Stimulated activated CD4-positive, alpha-beta T cell treated with anti-CD3 and anti-CD28 coated beads, TNF-alpha, amount 100 ng/mL, for 4 hours (primary cell): ENCODE measurements at places on chromosomes 16 and 17.

DNA sequence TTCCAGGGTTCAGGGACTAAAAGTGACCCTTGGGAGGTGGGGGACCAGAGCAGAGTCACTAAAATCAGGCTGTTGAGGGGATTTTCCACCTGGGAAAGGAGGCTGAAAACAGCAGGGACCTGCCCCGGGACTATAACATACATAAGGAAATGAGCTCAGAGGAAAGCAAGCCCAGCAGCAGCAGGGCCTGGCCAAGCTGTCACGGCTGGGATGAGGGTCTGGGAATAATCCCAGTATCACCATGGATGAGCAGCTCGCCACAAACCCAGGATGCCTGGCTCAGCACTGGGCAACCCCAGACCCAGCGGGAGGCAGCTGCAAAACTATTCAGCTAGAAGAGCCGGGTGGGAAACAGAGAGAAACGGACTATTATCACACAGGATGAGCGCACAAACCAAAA is 72.4 kb downstream of the RPH3AL start:
- DNase-seq, result no peak

GRCh38 chr17:58304750-58305486 is 23.7 kb downstream of the TSPOAP1 start:
- DNase-seq, result no peak

- no peak for DNase-seq
These were observed 494.9 kb upstream of the RBFOX1 start for GRCh38 chr16:6837722-6838121.

DNA sequence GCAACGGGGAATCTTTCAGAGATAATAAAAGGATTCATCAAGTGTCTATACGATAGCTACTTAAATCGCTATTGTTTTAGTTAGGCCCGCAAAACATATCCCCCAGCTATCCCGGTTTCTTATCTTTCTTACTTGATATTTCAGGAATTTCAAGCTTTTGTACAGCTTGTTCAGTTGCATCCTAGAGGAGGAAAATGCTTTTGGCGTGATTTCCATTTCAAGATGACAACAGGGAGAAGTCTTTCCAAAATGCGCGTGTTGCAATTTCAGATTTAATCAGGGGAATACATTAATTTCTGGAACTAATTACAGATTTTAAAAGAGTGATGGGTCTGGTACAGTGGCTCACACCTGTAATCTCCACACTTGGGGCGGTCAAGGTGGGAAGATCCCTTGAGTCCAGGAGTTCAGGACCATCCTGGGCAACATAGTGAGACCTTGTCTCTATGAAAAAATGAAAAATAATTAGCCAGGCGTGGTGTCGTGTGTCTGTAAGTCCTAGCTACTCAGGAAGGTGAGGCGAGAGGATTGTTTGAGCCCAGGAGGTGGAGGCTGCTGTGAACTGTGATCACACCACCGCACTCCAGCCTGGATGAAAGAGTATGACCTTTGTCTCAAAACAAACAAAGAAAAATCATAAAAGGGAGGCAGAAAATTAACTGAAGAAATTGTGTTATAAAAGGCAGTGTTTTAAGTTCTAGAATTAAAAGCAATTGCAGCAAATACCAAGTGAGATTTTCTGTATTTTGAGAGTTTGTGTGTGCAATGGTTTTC is 546.1 kb downstream of the MAF start:
- no peak for DNase-seq

DNA sequence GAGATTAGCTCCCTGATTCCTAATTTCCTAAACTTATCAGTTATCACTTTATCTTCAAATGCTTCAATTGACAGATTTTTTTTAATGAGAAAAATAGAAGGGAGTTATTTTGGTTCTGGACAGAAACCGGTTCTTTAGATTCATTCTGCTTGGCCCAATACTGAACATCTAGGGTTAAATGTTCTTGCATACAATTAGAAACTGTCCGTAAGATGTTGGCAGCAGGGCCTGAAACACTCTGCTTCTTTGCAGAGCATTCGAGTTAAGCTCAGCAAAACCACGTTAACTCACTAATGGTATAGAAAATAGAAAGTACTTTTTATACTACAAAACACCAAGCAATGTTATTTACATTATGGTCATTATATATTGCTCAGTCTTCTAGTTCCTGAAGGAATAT is 7.2 kb downstream of the SHCBP1 start:
- DNase-seq, result no peak

- no peak for DNase-seq
These were observed 29.7 kb downstream of the POLR3E start for GRCh38 chr16:22326771-22327445.

DNA sequence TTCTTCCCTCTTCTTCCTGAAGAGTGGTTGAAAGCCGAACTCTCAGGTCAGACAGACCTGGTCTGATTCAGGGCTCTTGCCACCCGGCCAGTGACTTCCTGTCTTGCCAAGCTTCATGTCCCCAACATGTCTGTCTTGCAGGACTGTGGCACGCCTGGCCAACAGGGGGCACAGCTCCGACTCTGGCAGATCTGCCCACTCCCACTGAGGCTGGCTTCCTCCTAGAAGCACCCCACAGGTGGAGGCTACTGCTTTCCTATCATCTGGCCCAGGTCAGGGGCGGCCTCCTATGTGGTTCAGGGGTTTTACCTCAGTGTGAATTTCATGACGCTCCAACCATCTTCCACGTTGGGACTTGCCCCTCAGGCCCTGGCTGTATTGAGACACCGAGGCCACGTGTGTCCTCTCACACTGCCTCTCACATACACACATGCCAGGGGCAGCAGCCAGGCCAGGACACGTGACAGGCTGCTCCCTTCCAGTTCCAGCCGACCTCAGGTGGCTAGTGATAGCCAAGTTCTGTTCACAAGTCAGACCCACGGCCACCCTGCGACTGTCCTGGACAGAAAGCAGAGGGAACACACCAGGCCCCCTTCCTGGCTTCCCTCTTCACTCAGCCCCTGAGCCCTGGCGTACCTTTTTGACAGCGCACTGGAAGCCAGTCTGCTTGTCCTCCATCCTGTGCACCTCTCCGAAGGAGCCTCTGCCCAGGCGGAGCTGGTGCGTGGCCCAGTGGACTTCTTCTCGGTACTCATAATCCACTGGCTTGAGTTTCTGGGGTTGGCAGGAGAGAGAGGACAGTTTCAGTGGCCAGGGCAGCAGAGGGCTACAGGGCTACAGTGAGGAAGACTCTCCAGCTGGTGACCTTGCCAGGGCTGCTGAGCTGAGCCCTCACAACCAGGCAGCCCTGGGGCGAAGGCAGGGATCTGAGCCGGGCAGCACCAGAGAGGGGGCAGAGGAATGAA is 22.6 kb upstream of the SPATA32 start:
- peak; percentile 26 for DNase-seq

- DNase-seq, result no peak
These were observed 3.3 kb downstream of the LRRC46 start for GRCh38 chr17:47834756-47835155.

GRCh38 chr16:74449470-74449869 is 28.2 kb upstream of the CLEC18B start:
- no peak for DNase-seq

GRCh38 chr17:2369039-2369438 is 31.7 kb downstream of the SGSM2 start:
- DNase-seq, result no peak

GRCh38 chr17:49760932-49761558 is 2.9 kb downstream of the FAM117A start:
- DNase-seq, result no peak

GRCh38 chr17:29409963-29410362 is 19.8 kb downstream of the TAOK1 start:
- DNase-seq, result no peak

DNA sequence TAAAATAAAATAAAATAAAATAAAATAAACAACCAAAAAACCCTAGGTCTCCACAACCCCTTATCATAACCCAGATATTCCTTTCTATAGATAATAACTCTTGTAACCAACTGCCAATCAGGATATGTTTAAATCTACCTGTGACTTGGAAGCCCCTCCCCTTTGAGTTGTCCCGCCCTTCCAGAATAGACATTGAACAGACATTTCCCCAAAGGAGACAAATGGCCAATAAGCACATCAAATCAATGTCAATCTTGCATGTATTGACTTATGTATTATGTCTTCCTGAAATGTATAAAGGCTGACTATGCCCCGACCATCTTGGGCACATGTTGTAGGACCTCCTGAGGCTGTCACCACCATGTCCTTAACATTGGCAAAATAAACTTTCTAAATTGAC is 1.5 kb upstream of the MAPK7 start:
- DNase-seq, result no peak

DNA sequence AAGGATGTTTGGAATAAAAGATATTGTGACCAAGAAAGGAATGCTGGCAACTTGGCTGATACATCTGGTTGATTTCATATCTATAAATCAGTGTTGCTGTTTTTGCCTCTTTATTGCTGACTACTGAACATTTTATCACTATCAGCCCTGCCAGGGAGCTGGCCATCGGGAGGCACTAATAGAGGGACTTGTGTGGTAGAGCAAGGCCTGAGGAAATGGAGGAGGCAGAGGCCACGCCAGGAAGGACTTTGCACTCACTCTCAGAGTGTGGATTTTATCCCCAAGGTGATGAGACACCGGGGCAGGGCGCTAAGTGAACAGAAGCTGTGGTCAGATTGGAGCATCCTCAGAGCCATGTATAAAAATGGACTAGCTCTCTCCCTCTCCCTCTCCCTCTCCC is 9.3 kb upstream of the CYB561 start:
- DNase-seq, result no peak
